Activated CD4-positive, CD25-positive, alpha-beta regulatory T cell treated with anti-CD3 and anti-CD28 coated beads, Interleukin-2, amount 50 U/mL, for 72 hours (primary cell): ENCODE measurements at places on chromosomes 12 and 14.

- no peak for DNase-seq
Measured at GRCh38 chr12:12537421-12537820, 25.2 kb downstream of the DUSP16 start.

DNA sequence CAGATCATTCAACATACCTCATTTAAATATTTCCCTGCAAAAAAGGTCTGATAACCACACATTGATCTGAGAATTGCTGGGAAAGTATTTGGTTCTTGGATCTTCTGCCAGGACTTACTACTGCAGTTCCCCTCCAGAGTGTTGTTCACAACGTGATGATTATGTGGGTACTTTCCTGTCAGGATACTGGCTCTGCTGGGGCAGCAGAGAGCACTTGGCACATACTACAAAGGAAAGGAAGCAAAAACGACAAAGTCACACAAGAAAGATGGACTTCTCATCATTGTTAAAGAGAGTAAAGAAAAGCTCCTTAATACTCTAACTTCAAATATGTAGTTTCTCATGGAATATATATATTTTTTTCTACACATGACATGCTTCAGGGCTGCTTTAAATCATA is 11.5 kb downstream of the GNS start:
- DNase-seq, result no peak

- DNase-seq, result no peak
Measured at GRCh38 chr14:104527857-104528459, 51.6 kb upstream of the C14orf180 start.

DNA sequence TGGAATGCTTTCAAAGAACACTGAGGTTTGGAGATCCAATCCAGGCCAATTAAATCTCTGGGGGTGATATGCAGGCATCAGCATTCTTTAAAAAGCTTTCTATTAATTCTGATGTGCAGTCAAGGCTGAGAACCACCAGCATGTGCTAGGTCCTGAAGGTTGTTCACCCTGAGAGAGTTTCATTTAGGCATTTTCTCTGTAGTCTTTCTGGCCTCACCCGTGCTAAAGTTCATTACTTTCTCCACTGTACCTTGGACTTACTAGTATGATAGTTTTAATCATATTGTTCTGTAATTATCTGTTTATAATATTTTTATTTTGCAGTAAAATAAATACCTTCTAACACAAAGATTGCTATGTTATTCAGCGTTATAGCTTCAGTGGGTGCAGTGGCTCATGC is 32.9 kb downstream of the SOS2 start:
- DNase-seq, result no peak

DNA sequence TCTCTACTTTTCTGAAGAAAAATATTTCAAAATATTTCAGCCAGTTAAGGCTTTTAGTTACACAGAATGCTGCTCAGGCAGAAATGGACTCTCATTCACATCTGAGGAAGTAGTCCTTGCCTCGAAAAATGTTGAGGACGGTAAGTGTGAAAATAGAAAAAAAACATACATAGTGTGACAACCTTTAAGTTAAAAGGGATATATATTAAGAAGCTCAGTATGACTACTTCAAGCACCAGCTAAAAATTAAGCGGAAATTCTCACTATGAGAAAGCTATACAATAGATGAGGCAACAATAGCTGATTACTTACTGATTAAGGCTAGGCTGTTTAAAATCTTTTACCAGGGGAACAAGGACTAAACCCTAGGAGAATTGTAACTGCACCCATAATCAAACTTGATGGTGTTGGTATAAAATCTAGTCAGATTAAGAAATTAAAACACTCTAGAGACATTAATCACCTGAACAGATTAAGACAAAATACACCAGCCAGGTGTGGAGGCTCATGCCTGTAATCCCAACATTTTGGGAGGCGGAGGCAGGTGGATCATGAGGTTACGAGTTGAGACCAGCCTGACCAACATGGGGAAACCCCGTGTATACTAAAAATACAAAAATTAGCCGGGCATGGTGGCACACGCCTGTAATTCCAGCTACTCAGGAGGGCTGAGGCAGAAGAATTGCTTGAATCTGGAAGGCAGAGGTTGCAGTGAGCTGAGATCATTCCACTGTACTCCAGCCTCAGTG is 53.9 kb downstream of the HNRNPC start:
- no peak for DNase-seq

- DNase-seq, result no peak
Measured at GRCh38 chr12:13539051-13539450, 342.5 kb downstream of the EMP1 start.

DNA sequence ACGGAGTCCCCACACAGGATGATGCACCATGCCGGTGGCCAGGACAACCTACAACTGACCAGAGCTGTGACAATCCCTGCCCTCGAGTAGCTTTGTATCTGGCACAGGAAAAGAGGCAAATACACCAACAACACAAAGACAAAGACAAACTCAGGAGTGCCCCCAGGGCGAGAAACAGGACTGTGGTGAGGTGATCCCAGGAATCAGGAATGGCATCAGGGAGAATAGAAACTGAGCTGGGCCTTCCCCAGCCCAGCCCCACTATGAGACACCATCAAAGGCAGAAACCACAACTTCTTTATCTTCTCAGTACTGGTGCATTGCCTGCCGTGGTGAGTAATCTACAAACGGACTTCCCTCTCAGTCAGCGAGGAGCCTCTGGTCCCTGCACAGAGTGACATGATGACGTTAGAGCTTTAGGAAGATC is 157.7 kb downstream of the TTC7B start:
- no peak for DNase-seq

DNA sequence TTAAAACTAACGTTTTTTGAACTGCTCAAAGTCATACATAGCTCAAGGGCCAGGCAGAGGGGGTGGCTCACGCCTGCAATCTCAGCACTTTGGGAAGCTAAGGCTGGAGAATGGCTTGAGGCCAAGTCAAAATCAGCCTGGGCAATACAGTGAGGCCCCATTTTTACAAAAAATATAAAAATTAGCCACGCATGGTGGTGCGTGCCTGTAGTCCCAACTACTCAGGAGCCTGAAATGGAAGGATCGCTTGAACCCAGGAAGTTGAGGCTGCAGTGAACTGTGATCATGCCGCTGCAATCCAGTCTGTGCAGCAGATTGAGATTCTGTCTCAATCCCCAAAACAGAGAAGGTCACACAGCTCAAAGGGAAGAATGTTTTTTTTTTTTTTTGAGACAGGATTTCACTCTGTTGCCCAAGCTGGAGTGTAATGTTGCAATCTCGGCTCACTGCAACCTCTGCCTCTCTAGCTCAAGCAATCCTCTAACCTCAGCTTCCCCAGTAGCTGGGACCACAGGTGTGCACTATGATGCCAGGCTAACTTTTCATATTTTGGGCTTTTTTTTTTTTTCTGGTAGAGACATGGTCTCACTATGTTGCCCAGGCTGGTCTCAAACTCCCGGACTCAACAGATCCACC is 2.9 kb downstream of the RBM23 start:
- DNase-seq, result no peak

- no peak for DNase-seq
Measured at GRCh38 chr12:122412851-122413433, 9.5 kb downstream of the CLIP1 start.

GRCh38 chr12:113524495-113524894 is 52.8 kb upstream of the LHX5 start:
- DNase-seq, result no peak

DNA sequence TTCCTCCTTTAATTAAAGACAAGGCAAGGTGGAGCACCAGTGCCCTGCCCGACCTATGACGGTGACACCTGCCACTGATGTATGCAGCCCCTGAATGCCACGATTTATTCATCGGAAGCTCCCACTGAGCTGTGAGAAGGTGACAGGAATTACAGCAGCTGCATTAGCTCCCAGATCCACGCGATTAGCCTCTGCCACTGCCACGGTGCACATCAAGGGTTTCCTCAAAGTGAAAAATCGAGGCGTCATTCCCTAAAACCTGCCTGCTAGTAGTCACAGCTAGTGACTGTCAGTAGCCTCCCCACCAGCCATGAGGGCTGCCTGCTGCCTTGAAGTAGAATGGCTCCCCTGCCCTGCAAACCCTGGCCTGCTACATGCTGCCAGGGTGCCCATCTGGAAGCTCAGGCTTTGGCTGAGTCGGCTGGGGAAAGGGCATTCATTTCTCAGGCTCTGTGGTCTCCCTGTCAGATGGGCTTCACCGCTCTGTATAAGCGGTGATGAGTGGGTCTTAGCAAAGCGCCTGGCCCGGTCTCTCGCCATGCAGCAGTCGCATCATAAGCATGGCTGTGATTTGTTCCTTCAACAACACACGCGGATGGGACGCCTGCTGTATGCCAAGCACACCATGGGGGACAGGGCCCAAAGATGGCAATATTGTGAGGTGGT is 8.2 kb upstream of the BCL11B start:
- no peak for DNase-seq

- no peak for DNase-seq
Measured at GRCh38 chr14:64641760-64642159, 62.5 kb upstream of the PLEKHG3 start.

- no peak for DNase-seq
Measured at GRCh38 chr14:81464253-81465002, 64.3 kb upstream of the STON2 start.

DNA sequence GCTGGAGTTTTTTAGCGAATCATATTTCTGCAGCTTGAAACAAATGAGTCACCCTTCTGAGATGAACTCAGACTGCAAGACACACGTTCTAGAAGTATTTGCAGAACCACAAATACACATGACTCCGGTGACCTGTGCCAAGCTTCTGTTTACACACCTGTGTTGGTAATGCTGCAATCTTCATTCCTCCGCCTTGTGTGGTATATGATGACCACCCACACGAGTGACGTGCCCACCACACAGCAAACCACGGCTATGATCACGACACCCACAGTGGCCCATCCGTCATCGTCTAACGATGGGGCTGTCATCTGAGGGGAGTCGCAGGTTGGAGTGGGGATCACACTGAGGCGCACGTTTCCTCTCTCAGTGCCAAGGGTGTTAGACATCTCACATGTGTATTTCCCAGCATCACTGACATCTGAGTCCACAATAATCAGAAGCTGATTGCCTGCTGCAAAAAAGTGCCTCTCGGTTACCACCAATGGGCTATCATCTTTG is 43.0 kb downstream of the LRIG3 start:
- DNase-seq, result no peak

DNA sequence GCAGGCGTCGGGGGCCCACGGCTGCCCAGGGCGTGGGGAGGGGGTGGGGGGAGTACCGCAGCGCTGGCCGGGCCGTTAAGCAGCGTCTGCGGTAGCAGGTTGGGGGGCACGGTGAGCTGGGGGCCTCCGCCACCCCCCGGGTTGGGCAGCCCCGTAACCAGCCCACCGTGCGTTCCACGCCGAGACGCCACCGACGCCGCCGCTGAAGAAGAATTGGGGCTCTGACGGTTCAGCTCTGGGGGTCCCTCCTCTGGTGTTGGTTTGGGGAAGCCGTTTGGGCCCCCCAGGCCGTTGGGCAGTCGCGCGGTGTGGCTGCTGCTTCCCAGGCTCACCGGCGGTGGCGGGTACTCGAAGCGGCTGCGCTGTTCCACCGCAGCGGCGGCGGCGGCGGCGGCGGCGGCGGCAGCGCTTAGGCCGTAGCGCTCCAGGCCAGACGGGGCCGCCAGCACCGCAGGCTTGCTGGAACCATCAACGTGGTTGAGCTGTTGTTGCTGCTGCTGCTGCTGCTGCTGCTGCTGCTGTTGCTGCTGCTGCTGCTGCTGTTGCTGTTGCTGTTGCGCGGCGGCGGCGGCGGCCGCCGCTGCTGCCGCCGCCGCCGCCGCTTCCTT is 1.5 kb downstream of the IRF2BPL start:
- peak; percentile 51 for DNase-seq
